D721Med (cell line): ENCODE measurements at places on chromosomes 3 and 15.

GRCh38 chr3:119731560-119732343, 28.9 kb downstream of the CFAP91 start:
- no peak for DNase-seq

DNA sequence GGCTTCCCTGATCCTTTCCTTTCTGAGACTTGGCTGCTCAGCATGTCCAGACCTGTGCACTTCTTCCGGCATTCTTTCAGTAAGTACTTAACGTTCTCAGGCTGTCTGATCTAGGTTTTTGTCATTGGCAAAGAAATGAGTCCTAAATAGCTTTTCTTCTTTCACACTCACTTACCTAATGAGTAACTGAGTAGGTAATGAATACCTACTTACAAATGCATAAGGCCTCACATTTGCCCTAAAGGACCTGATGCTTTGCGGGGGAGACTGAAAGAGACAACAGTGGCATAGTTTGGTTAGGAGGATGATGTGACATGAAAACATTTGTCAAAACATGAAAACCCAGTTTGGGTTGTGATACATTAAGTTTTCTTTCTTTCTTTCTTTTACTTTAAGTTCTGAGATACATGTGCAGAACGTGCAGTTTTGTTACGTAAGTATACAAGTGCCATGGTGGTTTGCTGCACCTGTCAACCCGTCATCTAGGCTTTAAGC, 516.7 kb upstream of the CFAP20DC start:
- DNase-seq, result no peak

GRCh38 chr3:37455181-37455580, 280.8 kb upstream of the LRRFIP2 start:
- DNase-seq, result no peak

- no peak for DNase-seq
These were observed 1.5 kb downstream of the CCK start for GRCh38 chr3:42264399-42265058.

GRCh38 chr3:9870978-9871377, 9.1 kb downstream of the CIDEC start:
- no peak for DNase-seq

- DNase-seq, result no peak
These were observed 6.7 kb downstream of the SRP14 start for GRCh38 chr15:40032125-40032839.

- DNase-seq, result no peak
These were observed 12.7 kb downstream of the KLF15 start for GRCh38 chr3:126344380-126345041.

DNA sequence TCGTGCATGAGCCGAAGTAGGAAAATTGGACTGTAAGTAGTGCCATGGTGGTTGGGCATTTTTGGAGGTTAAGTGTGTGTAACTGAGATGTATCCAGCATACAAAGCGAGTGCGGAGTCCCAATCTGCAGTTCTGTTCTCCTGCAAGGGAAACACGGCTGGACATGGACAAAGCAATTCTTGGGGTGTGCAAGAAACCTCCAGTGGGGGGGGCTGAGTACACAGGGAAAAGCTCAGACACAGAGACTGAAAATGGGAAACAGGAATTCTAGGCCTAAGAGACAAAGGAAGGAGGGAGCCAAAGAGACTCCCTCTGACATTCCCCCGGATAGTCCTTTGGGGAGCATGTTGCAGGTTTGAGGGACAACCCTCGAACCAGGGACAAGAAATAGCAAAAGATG, 83.2 kb upstream of the PLSCR4 start:
- DNase-seq, result no peak

GRCh38 chr3:136957751-136958288, at the start of gene IL20RB:
IL20RB (plus strand) TSS chr3:136957983; CDS start chr3:136958114, 131 bp downstream.
- DNase-seq, result no peak
